ENCODE measurements at places on chromosomes 7 and 10. TPM values are rescaled to one million over a fixed set of nuclear protein-coding genes. Genes with fewer than 3 reads are reported as not detected.

GRCh38 chr10:91185239-91185875 lies 35.1 kb upstream of the PCGF5 start:
- DNase-seq: no peak

- DNase-seq: no peak
Measured at GRCh38 chr7:150934045-150934766, 43.9 kb downstream of the KCNH2 start.

SVOPL gene
- total RNA-seq: not detected

NKX1-2 gene
- total RNA-seq: 0.15 TPM

Data from Panc1 (cell line).